ENCODE measurements at places on chromosomes 3 and 15. TPM values are rescaled to one million over a fixed set of nuclear protein-coding genes. Genes with fewer than 3 reads are reported as not detected.

- no peak for DNase-seq
These were observed 7.4 kb downstream of the SPRED1 start for GRCh38 chr15:38260077-38260476.

DNA sequence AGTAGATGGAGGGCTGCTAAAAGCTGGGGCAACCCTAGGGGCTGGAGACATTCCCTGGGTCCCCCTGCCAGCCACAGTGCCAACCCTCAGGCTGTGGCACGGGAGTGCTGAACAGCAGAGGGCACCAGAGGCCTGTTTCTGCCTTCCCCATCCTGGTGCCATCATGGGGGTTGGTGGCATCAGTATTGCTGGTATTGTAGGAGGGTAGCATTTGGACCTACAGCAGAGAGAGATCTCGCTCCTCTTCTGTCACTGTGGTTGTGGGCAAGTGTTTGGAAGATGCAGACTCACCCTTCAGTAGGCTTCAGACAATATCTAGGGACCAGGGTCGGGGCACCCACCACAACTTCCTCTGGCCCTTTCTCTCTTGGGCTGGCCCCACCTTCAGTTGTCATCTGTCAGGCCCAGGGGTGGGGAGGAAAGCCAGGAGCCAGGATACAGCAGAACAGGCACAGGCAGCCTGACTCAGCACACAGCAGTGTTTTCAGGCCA, 123.5 kb downstream of the RPLP1 start:
- peak; percentile 57 for DNase-seq

GRCh38 chr3:24401090-24401810, 93.4 kb downstream of the THRB start:
- no peak for DNase-seq

- DNase-seq: no peak
These were observed 210.0 kb upstream of the PPP2R3A start for GRCh38 chr3:135755330-135756105.

The ZXDC gene
- 45.4 TPM for total RNA-seq

The CELF6 gene
- total RNA-seq: 2.2 TPM

The RCN2 gene
- total RNA-seq: 23.8 TPM
